ENCODE measurements at places on chromosomes 2 and 18.

- no peak for DNase-seq
These were observed 30.3 kb downstream of the SLC4A5 start for GRCh38 chr2:74312913-74313312.

DNA sequence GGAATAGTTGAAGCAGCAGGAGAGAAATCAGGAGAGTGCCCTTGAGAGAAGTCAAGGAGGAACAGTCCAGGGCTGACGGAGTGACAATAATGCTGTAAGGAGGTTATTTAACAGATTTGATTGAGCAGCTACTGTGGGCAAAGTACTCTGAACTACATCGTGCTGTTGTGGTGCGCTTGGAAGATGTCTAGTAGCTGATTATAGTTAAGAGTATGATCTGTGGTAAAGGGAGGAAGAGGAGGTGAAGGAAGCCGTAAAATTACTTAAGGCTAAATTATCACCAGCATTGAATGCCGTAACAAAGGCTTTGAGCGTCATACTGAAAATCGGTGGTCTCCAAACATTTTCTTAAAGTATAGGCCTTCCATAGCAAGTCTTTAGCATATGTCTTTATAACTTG is 4.5 kb downstream of the PCBP1 start:
- no peak for DNase-seq

GRCh38 chr2:241925277-241925676 is 55.7 kb downstream of the RTP5 start:
- DNase-seq, result no peak

GRCh38 chr2:111219285-111219684 is 98.6 kb downstream of the BCL2L11 start:
- DNase-seq, result no peak

DNA sequence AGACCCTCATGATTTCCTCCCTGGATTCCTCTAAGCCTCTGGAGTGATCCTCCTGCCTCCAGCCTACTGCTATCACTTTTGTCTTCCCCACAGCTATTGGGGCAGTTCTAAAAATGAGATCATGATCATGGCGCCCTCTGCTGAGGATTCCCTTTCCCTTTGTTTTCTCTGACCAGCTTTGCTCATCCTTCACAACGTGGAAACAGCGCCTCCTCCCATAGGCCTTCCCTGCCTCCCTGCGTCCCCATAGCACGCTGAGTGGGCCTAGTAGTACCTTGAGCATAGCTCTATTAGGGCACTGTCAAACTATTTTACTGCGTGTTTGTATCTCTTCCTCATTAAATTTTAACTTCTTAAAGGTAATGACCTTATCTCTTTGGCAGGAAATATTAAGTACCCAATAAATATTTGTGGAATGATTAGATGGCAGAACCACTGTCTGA is 207.0 kb upstream of the FANCL start:
- DNase-seq, result no peak

DNA sequence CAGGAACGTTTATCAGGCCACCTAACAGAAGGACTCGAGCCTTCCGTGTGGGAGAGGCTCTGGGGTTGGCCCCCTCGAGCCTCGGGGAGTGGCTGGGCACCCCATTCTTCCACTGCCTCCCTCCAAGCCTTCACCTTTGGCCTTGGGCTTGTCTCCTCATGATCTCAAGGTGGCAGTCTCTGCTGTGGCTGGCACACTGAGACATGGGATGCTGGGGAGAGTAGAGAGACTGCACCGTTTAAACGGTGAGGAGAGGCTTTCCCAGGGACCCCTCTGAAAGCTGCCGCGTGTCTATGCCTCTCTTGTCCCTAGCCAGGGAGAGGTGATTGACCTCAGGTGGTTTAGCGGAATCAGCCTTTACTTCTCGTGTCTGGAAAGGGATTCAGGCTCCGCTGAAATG is 71.0 kb downstream of the DCDC2C start:
- DNase-seq, result no peak

- DNase-seq, result no peak
These were observed 95.9 kb downstream of the NCOA1 start for GRCh38 chr2:24586955-24587354.

DNA sequence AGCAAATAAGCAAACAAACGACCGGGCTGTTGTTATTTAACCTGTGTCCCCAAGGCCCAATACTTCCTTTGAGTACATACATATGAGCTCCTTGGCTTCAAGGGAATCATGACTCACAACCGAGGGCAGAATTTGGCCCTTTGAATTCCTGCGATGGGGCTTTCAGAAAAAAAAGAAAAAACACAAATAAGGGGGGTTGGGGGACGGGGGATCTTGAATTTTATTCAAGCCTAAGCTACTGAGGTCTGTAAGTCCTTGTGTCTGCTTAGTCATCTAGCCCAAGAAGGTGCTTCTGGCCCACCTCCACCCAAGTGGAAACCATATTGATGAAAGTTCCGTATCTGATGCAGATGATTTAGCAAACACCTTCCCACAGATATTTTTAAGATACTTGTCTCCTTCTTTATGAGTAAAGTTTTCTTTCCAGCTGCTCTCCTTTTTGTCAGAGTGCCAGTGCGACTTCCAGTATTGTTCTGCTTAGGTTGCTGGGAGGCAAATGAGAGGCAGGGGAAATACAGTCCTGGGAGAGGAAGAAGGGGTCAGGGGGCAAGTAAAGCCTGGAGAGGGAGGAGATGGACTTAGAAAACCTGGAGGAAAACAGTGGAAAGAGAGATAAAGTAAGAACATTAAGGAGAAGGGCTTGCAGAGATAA is 169.6 kb downstream of the ZEB2 start:
- no peak for DNase-seq

GRCh38 chr2:64766841-64767669 is 113.3 kb upstream of the SERTAD2 start:
- DNase-seq, result no peak

DNA sequence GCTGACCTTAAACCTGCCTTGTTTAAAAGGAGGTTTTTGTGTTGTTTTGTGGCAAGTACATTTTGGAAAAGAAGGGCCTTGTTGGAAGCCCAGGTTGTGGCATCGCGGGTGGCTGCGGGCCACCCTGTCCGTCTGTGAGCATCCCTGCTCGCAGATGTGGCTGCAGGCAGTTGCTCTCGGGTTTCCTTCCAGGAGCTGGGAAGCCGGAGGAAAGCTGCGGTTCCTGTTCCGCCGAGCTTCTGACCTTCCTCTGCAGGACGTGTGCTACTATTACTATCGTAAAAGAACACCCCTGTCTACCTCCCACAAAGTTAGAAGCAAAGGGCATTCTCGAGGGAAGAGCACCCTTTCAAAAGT is 766 bp downstream of the MFF start:
- DNase-seq, result no peak

DNA sequence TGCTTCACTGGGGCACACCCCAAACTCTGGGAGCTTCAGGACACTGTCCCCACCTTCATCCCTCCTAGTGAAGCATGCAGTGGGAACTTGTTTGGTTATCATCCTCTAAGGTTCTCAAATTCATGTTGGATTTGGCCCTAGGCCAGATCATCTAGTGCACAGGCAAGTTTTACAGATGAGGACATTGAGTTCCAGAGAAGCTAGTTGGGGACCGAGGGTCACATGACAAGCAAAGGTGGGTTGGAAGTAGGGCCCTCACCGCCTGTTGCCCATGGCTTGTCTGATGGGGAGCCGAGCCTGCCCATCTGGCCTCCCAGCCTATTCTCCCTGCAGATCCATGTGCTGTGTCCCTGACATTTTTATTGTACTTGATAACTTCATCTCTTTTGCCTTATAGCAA is 2.8 kb downstream of the PRKCE start:
- DNase-seq, result no peak

GRCh38 chr2:156539086-156539860 is 103.1 kb downstream of the GPD2 start:
- no peak for DNase-seq

DNA sequence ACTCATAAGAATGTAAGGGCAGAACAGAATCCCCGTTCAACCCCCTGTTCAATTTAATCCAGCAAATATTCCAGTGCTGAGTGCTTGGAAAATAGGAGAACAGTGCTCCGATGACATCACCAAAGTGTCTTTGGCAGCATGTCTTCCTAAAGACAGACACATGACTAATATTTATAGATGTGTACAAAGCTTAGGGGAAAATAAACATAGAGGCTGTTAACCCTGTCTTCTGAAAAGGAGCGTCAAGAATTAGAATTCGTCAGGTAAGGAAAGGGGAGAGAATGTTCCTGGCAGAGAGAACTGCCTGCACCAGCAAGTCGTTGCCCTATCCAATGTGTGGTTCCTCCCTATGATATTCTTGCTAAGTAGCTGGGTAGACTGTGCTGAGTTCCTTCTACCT is 72.7 kb downstream of the PLB1 start:
- DNase-seq, result no peak

DNA sequence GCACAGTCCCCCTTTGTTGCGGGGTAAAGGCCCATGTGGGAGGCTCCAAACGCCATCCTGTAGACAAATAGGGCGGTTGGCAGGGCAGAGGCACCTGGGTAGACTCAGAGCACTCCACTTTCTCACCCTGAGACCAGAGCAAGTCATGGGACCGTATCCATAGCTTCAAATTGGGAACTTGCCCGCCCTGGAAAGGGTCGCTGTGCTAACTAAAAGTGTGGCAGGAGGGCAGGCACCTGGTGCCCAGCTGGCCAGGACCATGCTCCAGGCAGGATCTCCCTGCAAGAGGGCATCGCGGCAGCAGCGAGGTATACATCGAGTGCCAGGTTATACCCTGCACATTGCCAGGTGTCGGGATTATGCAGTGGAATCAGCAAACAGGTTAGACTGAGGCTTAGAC is 20.8 kb upstream of the SCLY start:
- DNase-seq, result no peak

DNA sequence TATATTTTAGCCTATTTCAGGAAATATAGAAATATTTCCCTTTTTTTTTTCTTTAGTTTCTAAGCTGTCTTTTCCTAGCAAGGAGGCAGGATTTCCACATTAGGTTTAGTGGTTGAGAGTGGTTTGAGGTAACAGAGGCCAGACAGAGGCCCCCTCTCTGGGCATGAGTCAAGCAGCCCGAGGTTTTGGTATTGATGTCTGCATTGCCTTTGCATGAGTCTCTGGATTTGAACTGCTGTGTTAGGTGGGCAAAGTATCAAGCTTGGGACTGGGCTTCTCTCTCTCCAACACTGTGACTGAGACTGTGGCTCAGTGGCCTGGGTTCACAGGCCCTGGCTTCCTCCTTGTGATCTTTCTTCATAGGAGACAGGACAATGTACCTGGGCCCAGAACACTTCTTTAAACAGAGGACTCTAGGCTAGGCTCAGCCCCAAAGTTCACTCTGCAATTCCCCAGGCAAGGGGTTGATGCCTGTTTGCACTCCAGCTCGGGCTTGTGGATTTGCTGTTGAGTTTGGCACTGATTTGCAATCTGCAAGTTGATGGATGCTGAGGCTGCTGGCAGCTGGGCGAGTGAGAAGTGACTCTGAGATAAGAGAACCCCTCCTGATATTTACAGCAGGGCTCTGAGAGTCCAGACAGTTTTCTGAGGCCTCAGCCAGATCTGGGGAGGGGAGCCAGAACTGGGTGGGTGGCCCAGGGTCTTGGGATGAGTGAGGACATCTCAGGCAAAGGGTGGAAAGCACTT is 271.2 kb downstream of the EN1 start:
- DNase-seq, result no peak

DNA sequence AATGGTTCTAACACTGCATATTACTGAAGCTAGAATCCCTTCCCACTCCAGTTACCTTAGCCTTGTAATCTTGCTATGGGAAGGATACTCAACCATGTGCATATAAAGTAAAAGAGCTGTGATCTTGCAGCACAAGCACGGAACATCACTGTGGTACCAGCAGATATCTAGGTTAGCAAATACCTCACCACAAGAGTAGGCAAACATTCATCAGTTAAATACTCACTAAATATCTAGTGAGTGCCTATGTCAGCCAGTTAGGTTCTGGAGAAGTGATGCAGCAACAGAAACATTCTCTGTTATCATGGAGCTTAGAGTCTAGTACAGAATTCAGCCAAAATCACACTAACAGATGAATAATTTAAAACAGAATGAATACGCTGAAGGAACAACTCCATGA is 349.6 kb upstream of the UBE2E3 start:
- no peak for DNase-seq

DNA sequence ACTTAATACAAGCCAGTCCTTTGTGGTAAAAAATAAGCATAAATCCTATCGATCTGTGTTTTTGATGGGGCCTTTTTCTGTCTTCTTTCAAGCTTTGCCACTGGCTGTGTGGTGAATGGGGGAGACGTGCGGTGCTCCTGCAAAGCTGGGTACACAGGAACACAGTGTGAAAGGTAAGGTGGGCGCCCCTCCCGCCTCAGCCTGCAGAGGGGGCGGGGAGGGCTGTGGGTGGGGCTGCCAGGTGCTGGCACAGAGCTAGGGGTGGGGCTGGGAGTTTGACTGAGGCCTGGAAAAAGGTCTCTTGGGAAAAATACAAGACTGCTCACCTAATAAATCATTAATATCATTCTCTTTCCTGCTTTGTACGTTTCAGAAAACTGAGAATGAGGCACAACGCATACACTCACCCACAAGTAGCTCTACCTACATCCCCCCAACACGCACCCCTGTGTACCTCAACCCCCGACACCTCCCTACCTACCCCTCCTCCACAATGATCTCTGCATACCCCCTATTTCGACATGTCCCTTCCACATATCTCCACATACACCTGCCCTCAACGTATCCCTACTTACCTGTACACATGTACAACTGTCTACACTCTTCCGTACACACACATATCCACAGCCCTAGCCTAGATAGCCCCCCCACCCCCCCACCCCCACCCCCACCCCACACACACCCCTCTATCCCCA is 129.7 kb upstream of the TTC39C start:
- DNase-seq, result no peak

- no peak for DNase-seq
These were observed 772.2 kb downstream of the SUCLG1 start for GRCh38 chr2:83686863-83687262.

DNA sequence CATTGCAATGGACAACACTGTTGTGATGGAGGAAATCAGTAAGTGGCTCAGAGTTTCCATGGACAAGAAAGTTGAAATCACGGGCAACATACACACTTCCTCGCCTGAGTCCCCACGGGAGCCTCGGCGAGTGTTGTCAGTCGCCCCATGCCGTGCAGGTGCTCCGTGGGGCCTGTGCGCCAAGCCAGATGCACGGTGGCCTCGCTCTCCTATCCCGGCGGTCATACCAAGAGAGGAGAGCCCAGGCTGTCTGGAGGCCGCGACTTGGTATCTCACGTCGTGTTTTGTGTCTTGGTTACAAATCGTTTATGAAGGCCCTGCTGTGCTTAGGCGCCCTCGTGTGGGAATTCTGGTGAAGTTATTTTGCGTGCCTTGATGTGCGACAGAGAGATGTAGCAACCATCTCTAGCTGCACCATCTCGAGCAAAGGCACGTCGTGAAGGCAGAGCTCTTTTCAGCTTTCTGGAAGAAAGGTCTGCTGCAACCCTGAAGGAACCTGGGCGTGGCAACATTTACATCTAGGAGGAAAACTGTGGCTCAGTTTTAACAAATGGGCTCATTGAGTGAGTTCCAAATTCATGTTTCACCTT is 21.8 kb downstream of the ATG4B start:
- no peak for DNase-seq

GRCh38 chr2:189350540-189351209 is 90.6 kb upstream of the WDR75 start:
- no peak for DNase-seq

DNA sequence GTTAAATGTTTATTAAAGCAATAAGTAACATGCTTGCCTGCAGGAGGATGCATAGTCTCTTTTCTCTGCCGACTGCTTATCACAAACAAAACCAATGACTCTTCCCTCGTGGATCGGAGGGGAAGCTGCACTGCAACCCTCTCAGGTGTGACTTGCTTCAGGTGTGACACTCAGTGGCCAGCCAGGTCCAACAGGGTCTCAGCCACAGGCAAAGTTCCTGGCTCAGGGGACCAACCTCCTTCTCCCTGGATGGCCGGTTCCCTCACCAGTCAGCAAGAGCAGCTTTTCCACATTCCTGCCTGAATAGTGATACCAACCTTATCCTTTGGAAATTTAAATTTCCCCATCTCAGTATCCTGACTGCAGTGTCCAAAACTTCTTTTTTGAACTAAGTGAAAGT is 383.5 kb downstream of the CMPK2 start:
- DNase-seq, result no peak

All from activated CD4-positive, CD25-positive, alpha-beta regulatory T cell (primary cell).